ENCODE measurements at places on chromosomes 11 and 22. TPM values are rescaled to one million over a fixed set of nuclear protein-coding genes. Genes with fewer than 3 reads are reported as not detected.

SAA2 gene
- total RNA-seq, result 82.0 TPM

DNA sequence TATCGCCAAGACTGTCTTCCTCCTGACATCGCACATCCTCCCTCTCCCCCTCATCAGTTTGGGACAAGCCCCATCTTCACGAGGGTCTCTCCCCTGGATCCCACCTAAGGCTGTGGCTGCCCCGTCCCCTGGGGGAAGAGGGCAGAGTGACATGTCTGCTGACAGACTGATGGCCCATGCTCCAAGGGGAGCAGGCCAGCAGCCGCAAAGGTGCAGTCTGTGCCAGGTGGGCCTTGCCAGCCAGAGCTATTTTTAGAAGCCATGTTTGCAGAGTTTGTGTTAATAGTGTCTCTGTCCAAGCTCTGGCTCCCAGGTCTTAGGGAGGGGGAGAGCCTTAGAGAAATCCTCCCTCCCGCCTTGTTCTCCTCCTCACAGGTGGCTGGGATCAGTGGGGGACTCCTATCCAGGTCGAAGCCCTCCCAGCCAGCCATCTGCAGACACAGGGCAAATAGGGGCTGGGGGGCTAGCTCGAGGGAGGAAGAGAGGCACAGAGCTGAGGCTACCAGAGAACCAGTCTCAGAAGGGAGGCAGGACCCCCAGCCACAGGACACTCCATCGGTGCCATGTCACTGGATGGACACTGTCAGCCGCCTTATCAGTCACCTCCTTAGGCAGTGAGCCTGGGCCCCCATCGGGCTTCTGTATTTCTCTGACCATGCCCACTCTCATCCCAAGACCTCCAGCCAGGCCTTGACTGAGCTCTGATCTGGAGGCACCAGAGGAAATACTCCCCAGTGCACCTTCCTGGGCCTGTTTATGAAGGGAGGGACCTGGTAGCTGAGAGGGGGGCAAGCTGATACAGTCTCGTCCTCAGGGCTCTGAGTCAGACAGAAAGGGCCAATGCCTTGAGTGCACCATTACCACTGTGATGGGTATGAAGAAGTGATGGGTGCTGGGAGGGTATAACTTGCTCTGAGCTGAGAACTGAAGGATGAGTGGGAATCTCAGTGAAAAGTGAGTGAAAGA is 49.3 kb downstream of the CHRDL2 start:
- no peak overlapping the region for H3K4me3 ChIP-seq
- no peaks in the 10 kb centered on the region for H3K4me1 ChIP-seq
- no peaks in the 10 kb centered on the region for H3K27me3 ChIP-seq
- H3K27ac ChIP-seq, result no peak overlapping the region

- no peaks in the 10 kb centered on the region for H3K4me1 ChIP-seq
- H3K27me3 ChIP-seq, result no peaks in the 10 kb centered on the region
- no peaks in the 10 kb centered on the region for H3K36me3 ChIP-seq
- no peak overlapping the region for H3K4me3 ChIP-seq
These were observed 411.0 kb upstream of the NARS2 start for GRCh38 chr11:78985663-78986062.

GRCh38 chr11:22416462-22416861 is 78.3 kb downstream of the SLC17A6 start:
- DNase-seq, result no peak
- no peaks in the 10 kb centered on the region for H3K27me3 ChIP-seq
- no peaks in the 10 kb centered on the region for H3K36me3 ChIP-seq
- H3K27ac ChIP-seq, result no peak overlapping the region

AQP11 gene
- 1.4 TPM for total RNA-seq

PLA2G3 gene
- total RNA-seq, result not detected

DNA sequence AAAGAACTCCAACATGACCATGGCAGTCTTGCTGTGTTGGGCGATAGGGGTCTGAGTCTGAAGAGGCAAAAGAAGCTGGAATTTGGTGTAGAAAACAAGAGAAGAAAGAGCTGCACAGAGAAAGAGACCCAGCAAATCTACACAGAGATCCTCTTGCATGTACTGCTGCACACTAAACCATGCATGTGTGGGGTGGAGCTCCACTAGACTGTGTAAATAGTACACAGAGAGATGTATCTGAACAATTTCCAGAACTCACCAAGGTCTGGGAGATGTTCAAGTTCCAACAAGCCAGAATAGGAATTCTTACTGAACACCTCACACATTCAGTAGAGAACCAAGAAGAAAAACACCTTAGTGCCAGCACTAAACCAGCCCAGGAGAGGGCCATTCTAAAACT is 42.3 kb downstream of the CSF2RB start:
- H3K27me3 ChIP-seq, result no peaks in the 10 kb centered on the region
- DNase-seq, result no peak
- H3K4me1 ChIP-seq, result no peaks in the 10 kb centered on the region
- no peak overlapping the region for H3K4me3 ChIP-seq

DNA sequence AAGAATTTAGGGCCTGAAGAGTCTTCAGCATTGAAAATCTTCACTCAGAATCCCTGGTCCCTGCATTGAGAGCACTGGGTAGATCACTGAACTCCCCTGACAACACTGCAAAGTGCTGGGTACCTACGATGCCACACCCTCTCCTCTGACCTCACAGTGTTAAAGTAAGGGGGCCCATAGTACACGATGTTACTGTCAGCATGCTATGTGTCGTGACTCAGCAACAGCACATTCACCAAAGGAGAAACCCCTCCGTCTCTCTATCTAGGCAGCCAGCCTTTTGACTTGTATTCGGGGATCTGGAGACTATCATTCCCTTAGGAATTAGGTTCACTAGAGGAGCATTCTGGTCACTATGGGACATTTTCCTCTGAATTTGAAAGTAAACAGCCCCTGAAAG is 67.4 kb upstream of the PITPNB start:
- no peak overlapping the region for H3K27ac ChIP-seq
- peaks cover 2% of the 10 kb centered on the region for H3K4me1 ChIP-seq
- peaks cover 18% of the 10 kb centered on the region for H3K36me3 ChIP-seq
- H3K4me3 ChIP-seq, result no peak overlapping the region
- DNase-seq, result no peak

NAV2 gene
- 37.7 TPM for total RNA-seq

DNA sequence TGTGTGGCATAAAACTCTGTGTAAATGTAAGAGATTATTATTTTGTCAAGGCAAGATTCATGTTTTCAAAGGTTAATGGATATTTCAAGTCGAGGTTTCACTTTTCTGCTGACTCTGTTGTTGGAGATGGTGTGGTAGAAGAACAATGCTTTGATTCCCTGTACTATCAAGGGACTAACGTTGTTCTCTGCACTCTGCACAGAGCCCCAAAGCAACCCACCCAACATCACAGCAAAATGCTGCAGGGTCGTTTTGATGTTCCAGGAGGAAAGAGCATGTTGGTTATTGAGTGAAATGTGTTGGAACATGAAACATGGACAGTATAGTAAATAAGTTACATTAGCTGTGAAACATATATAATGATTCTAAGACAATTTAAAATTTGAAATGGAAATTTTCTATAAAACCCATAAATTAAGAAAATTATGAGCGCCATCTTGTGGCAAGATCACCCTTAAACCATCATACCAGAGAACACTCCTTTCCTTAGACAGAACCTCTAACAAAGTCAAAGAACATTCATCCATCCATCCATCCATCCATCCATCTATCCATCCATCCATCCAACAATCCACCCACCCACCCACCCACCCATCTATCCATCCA is 164.4 kb upstream of the ZBED5 start:
- DNase-seq, result peak; percentile 29
- no peak overlapping the region for H3K27ac ChIP-seq
- no peak overlapping the region for H3K4me3 ChIP-seq
- no peaks in the 10 kb centered on the region for H3K4me1 ChIP-seq
- no peaks in the 10 kb centered on the region for H3K36me3 ChIP-seq
- no peaks in the 10 kb centered on the region for H3K27me3 ChIP-seq

DNA sequence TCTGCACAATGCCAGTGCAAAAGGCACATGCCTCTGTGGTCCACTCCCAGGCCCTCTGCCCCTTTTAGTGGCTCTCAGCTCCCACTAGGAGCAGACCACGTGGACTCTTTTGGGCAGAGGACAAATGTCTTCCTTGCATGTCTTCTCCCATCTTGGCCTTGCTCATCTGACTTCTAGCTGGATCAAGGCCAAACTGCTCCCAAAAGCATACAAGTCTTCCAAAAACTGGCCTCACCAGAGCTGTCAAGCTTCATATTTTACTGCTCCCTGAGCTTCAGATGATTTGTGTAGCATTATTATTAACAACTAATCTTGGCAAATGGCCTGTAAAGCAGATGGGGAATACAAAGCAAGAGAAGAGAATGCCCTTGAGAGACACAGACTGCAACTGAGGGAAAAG is 6.9 kb downstream of the SMPD1 start:
- no peak for DNase-seq
- H3K36me3 ChIP-seq, result peaks cover 2% of the 10 kb centered on the region
- H3K27me3 ChIP-seq, result no peaks in the 10 kb centered on the region
- no peak overlapping the region for H3K27ac ChIP-seq
